ENCODE measurements at places on chromosomes 7 and 10.
A peak's percentile ranks its signal among the peaks of the same experiment; 100 is the strongest.

GRCh38 chr10:3486346-3487065 lies 298.5 kb downstream of the KLF6 start:
- DNase-seq = peak; percentile 98

DNA sequence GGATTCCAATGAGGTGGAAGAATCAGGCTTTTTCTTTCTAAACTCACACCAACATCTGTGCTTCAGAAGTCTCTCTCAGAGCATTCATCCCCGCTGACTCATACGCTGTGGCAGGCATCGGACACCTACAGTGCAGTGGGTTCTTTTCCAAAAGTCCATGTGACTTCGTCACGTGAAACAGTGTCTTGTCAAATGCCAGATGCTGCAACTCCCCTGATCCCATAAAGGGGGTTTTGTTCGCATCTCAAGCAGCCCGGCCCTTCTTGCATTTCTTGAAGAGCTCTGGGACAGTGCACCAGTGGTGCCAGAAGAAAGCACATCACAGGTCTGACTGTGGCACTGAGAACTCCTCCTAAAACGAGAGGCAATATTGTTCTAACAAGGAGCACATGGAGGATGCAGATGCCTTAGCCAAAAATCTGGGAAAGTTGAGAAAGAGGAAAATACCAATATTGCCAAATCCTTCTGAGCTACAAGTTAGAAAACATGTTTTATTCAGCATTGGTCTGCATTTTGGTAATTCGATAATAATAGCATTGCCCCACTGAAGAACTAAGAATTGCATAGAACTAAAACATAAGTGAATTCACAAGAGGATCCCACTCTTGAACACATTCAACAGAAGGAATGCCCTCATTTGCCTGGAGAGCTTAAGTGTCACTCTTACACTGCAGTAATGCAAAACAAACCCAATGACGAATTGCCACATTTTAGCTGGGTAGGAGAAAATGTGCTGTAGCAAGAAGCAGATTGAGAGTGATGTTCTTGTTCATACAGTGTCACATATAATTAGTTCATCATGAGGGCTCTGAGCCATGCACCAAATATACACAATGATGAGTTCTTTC lies 204.4 kb downstream of the CXCL12 start:
- no peak for DNase-seq

DNA sequence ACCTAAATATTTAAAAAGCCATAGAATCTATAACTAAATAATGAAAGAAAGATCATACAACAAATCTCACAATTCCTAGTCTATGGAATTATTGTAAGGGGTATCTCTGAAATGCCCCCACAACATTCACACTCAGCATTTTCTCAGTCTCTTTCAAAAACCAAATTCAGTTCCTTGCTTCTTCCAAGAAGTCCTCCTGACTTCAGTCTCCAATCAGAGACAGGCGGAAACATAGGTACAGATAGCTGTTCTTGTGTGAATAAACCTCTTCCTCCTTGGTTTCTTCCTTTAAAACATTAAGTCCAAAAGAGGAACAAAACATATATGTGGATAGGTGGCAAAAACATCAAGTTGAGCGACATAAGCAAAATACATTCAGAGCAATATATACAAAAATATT lies 13.9 kb upstream of the FBXW4 start:
- DNase-seq = no peak

DNA sequence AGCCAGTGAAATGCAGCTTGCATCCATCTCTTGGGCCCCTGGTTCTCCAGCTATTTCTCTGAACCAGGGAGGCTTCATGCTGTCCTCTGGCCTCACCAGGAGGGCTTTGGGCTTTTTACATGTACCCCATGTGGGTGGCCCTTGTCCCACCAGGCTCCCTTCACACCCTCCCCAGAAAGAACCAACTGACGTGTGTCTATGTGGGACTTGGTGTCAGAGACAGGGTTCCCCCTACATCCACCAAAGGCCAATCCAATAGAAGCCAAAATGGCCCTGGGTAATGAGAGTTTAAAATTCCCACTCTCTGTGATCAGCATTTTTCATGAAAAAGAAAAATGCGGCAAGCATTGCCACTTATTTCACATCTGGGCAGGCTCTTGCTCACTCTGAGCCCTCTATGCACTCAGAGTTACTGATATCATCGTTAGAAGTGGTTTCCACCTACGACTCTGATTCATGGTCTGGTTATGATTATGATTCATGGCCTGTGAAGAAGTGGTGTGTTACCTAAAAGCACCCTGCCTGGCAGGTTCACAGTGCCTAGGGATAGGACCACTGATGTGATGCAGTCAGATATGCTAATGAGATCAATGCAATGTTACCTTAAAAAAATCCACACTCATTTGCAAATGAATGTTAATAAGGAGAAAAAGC lies 133.5 kb downstream of the BUB3 start:
- DNase-seq = no peak

DNA sequence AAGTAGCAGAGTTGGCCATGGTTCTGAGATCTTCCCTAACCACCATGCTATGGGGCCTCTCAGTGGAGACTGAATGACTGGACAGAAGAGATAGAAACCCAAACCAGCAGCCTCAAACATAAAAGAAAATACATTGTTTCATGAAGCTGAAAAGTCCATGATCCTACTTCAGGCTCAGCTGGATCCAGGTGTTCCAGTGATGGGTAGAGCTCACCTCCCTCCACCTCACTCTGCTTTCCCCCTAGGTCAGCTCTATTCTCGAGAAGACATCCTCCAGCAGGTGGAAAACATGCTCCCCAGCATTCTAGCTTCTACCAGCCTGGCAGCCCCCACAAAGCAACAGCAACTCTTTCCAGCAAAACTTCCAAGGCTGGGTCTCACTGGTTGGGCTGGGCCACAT lies 132.1 kb downstream of the OAT start:
- DNase-seq = no peak

- no peak for DNase-seq
These were observed 81.3 kb downstream of the INSYN2A start for GRCh38 chr10:127115100-127115499.

DNA sequence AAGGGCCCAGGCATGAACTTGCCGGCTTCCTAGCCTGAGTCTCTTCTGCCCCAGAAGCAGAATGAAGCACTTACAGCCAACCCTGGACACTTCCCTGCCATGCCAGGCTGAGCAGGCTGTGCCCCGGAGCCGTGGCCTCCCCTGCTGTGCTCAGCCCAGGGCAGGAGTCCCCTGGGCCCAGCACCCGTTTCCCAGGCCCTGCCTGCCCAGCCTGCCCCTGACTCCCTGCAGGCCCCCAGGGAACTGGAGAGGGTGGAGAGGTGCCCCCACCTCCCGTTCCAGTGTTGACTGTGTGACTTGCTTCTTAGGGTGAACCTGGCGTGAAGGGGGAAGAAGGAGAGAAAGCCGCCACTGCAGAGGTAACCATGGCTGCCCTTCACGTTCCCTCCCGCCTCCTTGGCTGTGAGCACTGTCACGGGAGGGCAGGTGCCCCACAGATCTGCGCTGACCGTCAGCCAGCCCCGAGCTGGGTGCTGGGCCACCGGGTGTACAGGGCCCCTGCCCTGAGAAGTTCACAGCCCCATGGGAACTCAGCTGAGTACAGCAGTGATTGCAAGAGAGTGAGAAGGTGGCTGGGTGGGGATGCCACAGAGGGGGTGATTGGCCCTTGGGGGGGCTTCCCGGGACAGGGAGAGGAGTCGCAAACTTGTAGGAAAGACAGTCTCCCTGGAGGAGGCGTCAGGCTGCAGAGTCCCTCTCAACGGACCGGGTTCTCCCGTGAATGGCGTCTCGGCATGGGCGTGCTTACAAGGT lies 75.9 kb downstream of the MYL10 start:
- no peak for DNase-seq

GRCh38 chr10:87864496-87865059 lies 1.2 kb downstream of the PTEN start:
- DNase-seq = peak; percentile 46

DNA sequence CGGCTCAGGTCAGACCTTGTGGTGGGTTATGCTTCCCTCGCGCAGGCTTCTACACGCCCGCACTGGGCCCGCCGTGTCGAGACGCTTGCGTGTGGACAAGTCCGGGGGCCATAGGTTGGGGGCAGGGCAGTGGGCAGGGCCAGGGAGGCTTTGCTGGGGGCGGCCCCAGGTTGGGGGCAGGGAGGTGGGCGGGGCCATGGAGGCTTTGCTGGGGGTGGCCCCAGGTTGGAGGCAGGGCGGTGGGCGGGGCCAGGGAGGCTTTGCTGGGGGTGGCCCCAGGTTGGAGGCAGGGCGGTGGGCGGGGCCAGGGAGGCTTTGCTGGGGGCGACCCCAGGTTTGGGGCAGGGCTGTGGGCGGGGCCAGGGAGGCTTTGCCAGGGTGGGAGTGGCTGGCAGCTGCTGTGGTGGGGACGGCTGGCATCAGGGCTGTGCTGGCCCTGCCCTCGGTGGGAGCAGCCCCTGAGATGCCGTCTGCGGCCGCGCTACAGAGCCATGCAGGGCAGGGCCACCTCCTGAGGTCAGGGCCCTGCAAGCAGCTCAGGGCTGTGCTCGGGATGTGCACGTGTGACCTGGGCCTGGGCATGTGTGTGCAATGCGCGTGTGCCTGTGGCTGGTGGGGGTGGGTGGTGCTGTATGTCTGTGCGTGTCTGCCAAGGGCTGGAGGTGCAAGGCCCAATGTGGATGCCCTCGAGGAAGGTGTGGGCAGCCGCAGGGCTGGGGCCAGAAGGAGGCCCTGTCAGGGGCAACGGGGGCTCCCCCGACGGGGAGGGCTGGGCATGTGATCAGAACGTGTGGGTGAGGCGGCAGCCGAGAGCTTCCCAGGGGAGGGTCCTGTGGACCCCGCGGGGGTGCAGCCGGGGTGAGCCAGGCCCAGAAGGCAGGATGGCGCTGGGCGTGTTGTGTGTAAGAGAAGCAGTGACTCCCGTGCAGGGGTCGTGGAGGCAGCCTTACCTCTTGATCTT lies 72.5 kb upstream of the NKX6-2 start:
- DNase-seq = no peak

DNA sequence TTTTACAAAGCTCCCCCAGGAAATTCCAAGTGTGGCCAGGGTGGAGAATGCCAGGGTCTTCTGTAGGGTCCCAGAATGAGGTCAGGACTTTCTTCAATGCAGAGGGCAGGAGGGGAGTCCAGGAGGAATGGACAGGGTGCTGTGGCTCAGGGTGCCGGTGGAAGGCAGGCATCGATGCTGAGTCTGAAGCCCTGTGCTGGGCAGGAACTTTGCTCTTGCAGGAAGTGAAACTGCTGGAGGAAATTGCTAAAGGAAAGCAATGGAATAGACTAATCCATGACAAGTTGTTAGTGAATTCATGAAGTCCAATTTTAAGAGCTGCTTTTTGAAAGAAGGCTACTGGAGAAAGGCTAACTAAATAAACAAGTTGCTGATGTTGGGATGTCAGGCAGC lies 14.8 kb downstream of the PTPRE start:
- DNase-seq = no peak

All from NCI-H146 (cell line).